ENCODE measurements at places on chromosomes 6 and 20.

DNA sequence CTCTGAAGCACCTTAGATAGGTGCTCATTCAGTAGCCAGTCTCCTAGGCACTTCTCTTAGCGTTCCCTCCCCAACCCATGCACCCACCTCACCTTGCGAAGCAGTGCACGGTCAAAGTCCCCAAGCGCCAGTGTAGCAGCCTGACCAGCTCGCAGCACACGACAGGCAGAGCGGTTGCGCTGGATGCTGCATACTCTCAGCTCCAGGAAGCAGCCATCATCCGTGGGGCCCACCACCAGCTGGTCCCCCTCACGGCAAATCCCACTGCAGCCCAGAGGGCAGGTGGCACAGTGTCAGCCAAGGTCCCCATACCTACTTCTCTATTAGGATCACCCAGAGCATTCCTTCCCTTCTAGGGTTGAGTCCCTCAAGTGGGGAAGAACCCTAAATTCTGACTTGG is 6.5 kb downstream of the GTPBP2 start:
- no peak for DNase-seq

GRCh38 chr20:49814057-49814694 is 1.5 kb downstream of the SLC9A8 start:
- DNase-seq, result no peak

DNA sequence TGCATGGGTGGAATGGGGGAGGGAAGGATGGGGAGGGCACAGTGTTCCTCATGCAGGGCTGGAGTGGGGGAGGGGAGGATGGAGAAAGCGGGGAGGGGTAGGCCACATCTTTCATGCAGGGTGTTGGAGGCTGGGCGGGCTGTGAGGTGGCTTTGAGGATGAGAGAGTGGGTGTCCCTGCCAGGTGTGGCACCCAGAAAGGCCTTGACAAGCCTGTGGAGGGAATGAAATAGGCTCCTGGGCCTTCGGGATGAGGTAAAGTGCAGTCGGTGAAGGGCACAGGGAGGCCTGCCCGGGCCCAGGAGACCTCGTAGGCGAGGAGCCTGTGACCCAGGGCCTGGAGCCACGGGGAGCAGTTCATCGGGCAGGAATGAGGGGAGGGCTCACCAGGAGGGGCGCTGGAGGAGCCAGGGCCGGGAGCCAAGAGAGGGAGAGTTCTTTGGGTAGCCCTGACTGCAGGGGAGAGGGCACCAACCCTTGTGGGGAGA is 7.6 kb downstream of the CEBPB start:
- DNase-seq, result no peak

DNA sequence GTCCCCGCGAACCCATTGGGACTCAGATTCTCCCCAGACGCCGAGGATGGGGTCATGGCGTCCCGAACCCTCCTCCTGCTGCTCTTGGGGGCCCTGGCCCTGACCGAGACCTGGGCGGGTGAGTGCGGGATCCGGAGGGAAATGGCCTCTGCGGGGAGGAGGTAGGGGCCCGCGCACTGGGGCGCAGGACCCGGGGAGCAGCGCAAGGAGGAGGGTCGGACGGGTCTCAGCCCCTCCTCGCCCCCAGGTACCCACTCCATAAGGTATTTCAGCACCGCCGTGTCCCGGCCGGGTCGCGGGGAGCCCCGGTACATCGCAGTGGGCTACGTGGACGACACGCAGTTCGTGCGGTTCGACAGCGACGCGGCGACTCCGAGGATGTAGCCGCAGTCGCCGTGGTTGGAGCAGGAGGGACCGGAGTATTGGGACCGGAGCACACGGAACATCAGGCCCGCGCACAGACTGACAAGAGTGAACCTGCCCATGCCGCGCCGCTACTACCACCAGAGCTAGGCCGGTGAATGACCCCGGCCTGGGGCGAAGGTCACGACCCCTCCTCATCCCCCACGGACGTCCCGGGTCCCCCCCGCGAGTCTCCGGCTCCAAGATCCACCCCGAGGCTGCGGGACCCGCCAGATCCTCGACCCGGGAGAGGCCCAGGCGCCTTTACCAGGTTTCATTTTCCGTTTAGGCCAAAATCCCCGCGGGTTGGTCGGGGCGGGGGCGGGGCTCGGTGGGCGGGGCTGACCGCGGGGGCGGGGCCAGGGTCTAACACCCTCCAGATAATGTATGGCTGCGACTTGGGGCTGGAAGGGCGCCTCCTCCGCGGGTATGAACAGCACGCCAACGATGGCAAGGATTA is 15.7 kb upstream of the HLA-A start:
- peak; percentile 95 for DNase-seq

DNA sequence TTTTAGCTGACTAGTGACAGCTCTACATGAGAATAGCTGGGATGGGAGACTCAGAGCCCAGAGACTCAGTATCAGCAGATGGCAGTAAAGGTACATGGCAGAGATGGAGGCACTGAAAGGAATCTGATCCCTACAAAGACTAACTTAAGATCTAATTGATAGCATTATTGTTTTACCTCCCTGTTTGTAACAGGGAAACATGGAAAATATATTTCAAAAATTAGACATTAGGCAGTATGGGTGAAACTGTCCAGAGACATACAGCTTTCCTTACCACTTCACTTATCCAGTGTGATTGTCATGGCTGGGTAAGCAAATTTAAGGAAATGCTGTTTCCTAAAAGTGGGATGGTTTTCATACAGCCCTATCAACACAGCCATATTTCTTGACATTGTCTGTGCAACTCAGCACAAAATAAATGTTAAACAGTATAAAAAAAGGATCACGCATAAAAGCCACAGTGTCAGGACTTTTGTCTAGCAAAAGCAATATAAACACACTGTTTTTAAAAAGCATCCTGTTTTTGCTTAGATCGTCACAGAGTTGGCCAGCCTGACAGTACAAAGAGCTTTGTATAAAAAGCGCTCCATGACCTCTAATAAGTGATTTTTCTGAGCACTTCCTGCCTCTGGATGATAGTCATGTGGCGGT is 376.9 kb downstream of the PHF3 start:
- DNase-seq, result peak; percentile 3

DNA sequence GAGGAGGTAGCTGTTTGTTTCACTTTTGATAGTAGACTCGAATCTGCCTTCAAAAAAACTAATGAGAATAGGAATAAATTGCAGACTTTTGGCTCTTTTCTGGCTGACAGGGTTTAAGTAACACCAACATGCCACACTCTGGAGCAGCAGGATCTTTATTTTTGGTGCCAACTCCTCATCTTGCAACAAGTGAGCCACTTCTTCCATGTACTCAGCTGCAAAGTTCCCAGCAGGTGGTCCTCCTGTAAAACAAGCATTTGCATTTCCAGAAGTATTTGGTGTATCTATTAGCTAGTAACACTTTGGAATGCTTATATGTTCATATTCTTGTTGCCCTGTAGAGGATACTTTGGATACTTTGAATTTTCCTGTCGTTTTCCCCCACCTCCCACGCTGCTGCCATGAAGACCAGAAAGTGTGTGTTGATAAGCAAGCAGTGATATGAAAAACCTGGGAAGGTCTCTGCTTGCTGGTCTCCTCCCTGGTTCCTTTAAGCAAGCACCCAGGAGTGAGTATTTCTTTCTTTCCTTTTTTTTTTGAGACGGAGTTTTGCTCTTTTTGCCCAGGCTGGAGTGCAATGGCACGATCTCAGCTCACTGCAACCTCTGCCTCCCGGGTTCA is 1.0 kb downstream of the ARMH2 start:
- no peak for DNase-seq

GRCh38 chr20:12294678-12295077 is 377.0 kb downstream of the BTBD3 start:
- DNase-seq, result no peak

DNA sequence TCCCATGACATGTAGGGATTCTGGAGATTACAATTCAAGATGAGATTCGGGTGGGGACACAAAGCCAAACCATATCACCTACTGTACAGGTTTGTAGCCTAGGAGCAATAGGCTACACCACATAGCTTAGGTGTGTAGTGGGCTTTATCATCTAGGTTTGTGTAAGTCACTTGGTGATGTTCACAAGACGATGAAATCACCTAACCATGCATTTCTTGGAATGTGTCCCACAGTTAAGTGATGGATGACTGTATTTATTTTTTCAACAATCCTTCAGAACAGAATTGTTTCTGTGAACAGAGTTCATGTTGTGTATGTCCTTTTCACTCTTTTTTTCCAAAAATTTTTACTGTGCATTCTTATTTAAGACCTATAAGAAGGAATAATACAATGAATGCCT is 76.1 kb downstream of the DTD1 start:
- no peak for DNase-seq

DNA sequence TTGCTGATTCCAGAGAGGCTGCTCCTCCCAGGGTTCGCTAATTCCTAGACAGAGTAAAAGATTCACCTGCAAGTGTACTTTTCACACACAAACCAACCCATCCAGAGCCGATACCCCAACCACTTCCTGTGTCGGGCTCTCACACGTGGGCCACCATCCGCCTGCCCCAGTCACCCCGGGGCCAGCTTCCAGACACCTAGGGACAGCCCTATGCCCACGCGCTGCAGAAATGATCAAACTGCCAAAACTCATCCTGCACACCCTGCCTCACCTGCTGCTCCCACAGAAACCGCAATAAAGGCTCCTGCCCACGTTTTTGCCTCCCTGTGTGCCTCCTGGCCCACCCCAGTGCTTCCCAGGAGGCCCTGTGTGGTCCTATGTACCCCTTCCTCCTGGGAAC is 59.5 kb downstream of the PSMG4 start:
- DNase-seq, result no peak

DNA sequence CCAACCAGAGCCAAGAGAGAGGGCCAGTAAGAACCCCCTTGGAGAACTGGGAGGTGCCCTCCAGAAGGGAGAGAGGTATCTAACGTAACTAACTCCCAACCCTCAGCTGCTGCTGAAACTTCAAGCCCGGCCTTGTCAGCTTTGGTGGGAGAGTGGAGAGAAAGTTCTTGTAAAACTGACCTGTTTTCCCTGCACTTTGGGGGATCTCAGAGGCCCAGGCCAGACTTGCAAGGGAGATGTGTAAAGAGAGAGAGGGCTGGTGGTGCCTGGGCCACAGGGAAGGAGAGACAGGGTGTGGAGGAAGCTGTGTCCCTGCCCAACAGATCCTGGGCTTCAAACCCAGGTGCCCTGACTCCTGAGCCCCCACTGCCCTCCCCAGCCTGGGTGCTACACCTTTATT is 17.3 kb upstream of the IP6K3 start:
- no peak for DNase-seq

- no peak for DNase-seq
These were observed 4.4 kb upstream of the COL19A1 start for GRCh38 chr6:69861986-69862385.

DNA sequence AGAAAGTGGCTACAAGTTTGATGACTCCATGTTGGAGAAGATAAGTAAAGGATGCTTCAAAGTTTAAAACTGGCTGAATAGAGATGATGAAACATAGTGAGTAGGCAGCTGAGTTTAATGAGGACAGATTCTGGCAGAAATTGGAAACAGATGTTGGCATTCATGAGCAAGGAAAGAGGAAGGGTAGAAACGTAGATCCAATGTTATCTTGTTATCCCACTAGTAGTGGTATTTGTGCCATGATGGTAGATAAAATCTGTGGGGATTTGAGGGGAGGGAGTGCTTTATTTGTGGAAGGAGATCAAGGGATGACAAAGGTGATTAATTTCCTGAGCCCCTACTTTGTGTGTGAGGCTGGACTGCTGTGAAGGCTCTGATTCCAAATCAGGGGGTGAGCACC is 69.5 kb downstream of the MRAP2 start:
- DNase-seq, result no peak

DNA sequence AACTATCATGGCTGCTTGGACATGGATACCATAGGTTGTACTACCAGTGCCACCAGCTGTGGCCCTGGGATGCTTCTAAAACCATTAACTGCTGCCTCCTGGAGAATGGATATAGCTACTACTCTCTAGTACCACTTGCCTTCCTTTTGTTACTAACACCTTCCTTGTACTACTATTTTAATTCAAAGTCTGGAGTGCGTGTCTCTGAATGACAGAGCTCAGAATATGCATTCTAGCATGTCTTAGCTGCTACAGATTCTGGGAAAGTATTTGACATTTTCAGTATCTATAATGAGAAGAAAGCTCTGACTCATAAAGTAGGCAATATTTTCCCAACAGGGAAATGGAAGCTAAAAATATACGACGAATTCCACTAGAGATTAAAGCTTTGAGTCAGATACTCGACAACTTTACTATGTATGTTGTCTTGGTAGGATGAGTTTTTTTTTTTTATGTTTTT is 112.3 kb downstream of the PFDN4 start:
- no peak for DNase-seq

DNA sequence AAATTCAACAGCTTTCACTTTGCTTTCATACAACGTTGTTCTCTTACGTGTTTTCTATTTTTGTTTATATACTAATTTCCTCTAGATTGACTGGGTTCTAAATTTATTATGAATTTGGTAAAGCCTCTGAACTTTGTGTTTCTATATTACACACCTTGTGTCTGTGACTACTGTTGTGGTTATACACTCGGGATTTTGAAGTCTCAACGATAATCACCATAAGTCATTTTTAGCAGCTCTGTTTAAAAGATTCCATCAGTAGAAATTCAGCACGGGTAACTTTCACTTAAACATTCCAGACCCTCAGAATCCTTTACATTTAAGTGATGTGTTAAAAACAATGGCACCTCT is 31.8 kb upstream of the HBS1L start:
- DNase-seq, result no peak

DNA sequence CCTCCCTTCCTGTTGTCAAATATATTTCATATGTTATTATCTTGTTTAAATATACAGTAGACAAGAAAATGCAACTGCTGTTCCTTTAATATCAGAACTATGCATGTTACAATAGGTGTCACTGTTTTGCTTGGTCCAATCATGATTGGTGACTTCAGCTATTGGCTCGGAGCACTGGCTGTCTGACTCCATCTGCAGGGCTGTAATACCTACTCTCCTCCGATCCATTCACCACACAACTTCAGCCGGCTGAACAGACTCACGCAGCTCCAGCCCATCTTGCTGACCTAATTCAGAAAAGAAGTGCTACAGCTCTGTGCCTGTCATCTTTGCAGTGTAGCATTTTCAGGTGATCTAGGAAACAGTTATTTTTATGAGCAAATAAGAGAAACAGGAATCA is at the start of gene BTBD3:
Gene BTBD3 (plus strand): TSS at position 231 of the 400 bp plus-strand sequence. CDS start 383 bp downstream, outside the sequence.
- DNase-seq, result no peak

- DNase-seq, result no peak
These were observed 44.1 kb downstream of the NKX2-4 start for GRCh38 chr20:21353236-21353635.

GRCh38 chr20:41418031-41418430 is 51.4 kb upstream of the EMILIN3 start:
- no peak for DNase-seq

- peak; percentile 76 for DNase-seq
These were observed 764 bp downstream of the BAG6 start for GRCh38 chr6:31651602-31652191.

DNA sequence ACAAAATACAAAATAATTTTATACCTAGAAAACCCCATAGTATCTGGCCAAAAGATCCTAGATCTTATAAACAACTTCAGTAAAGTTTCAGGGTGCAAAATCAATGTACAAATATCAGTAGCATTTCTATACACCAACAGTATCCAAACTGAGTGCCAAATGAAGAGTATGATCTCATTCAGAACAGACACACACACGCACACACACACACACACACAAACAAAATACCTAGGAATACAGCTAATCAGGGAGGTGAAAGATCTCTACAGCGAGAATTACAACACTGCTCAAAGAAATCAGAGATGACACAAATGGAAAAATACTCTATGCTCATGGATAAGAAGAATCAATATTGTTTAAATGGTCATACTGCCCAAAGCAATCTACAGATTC is 49.2 kb downstream of the TOMM6 start:
- no peak for DNase-seq

Data from AML-193 (cell line).